ENCODE measurements at places on chromosomes 2 and 18. TPM values are rescaled to one million over a fixed set of nuclear protein-coding genes. Genes with fewer than 3 reads are reported as not detected.

DNA sequence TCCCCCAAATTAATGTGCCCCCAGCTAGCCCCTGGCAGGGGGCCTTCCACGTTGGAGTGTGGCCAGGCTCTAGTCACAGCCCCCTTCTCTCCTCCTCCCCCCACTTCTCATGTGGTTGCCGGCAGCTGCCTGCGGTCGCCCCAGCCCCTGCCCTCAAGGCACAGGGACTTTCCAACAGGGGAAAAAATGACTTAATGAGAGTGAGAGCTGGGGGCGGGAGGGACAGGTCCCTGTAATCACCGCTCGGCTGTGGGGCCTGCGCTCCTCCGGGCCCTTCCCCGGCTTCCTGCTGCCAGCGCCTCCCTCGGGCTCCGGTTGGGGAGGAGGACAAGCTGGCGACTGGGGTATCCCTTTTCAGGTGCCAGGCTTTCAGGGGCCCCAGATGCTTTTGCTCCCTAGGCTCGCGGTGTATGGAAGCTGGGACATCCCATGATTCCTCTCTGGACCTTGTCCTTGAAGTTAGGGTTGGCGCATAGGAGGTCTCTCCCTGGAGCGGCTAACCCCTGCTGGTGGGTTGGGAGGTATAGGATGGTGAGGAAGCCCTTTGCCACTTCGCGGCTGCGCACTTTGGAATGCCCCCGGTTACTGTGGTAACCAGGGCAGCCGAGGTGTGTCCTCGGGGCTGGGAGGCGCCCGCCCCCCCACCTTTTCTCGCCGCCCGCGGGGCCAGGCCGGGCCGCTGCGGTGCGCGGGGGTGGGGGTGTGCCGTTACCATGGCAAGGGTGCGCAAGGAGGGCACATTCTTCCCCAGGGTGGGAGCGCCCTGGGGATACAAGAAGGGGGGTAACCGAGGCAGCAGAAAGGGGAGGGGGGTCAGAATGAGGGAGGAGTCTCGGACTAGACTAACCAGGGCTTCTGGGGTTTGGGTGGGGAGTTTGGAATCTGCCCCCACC, 16.1 kb downstream of the WNT10A start:
- no peak for DNase-seq

DNA sequence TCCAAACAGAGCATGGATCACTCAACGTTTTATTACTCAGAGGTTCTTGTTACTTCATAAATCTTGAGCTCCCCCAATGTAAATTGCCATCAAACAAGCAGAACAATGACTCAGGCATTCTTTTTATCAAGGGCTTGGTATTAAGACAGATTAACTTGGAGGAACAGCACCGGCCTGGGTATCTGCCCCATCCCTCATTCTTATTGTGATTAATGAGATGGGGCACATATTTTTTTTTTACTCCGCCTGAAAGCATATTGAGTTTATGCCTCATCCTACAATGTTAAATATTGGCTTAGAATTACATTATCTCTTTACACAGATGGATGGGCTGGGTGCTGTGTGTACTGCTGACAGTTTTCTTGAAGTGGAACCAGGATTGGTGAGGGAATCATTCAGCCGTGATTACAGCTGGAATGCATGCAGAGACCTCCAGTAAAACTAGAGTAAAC, 387.3 kb downstream of the CLIP4 start:
- no peak for DNase-seq

DNA sequence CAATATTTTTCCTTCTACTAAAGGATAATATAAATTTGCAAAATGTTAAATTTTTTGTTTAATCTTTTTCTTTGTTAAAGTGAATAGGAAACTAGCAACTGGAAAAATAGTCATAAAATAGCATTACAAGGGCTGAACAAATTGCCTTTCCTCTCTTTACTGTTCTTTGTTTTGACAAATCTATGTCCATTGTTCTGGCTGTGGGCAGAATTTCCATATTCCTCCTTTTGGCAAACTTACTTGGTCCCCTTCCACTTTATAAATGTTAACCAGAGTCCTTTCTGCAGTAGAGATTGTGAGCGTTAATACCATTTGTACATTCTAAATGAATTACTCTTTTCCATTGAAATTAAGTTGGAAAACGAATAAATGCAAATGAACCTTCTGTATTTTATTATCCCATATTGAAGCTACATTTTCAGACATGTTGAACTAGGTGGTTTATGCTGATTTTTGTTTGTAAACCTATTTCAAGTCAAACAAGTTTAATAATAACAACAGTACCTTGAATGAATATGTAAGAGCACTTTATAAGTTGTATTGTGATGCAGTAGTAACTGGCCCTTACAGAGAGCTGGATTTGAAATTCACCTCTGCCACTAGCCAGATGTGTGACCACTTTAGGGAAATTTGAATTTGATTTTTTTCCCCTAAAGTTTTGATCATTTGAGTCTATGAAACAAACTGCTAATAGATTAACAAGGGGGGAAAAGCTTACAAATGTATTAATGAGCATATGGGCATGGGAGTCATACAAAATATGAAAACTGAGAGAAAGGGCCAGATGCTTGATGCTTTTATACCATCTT, 3.3 kb downstream of the RNF125 start:
- DNase-seq = no peak

Gene TUBA4B
- not detected for total RNA-seq
